ENCODE measurements at places on chromosomes 7 and 10.

- no peak for DNase-seq
These were observed 45.7 kb downstream of the LYZL2 start for GRCh38 chr10:30583778-30584415.

DNA sequence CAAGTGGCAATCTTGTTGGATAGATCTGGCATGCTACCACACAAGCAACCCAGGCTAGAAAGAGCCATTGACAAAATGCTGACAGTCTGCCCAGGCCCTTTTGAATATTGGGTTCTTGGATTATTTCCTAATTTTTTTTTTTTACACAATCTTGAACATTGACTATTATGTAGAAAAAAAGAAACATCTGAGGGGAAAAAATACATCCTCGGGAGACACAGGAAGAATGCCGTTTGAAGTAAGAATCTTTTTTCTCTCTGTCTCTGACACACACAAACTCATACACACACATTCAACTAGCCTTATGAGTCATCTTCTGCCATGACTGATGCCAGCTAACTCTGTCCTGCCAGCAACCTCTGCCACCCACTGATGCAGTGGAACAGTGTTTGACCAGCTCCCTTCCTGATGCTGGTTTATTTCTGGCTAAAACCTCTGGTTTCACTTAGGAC, 47.2 kb downstream of the SORBS1 start:
- DNase-seq = no peak

- no peak for DNase-seq
These were observed 650 bp upstream of the SORBS1 start for GRCh38 chr10:95561864-95562177.

- DNase-seq = no peak
These were observed 173.6 kb downstream of the PTPRN2 start for GRCh38 chr7:158414002-158414401.

- DNase-seq = no peak
These were observed 12.9 kb downstream of the TECTB start for GRCh38 chr10:112295853-112296830.

DNA sequence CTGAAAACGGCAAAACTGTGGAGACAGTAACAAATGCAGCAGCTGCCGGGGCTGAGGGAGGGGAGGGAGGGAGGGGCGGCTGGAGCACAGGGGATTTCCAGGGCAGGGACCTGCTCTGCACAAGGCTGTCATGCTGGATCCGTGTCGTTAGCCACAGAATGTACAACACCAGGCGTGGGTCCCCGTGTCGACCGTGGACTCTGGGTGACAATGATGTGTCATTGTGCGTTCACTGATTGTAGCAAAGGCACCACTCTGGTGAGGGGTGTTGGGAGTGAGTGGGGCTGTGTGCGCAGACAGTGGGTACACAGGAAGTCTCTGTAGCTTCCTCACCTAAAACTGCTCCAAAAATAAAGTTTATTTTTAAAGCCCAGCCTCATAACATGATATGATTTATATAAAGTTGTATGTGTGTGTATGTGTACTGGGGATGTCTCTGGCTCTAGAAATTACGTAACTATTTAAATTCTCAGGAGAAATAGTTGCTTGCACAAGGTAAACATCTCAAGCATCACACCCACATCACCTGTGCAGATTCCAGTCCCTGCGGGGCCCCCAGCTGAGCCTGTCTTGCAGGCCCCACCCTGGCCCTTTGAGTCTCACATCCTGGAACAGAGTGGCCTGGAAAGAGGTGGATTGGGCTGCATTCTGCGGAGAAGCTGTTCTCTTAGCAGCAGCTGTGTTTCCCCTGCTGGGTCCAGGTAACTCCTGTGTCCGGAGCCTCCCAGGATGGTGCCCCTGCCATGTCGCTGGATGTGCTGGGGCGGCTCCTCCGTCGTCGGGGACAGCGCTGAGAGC, 135.7 kb downstream of the DYNC2I1 start:
- DNase-seq = no peak

DNA sequence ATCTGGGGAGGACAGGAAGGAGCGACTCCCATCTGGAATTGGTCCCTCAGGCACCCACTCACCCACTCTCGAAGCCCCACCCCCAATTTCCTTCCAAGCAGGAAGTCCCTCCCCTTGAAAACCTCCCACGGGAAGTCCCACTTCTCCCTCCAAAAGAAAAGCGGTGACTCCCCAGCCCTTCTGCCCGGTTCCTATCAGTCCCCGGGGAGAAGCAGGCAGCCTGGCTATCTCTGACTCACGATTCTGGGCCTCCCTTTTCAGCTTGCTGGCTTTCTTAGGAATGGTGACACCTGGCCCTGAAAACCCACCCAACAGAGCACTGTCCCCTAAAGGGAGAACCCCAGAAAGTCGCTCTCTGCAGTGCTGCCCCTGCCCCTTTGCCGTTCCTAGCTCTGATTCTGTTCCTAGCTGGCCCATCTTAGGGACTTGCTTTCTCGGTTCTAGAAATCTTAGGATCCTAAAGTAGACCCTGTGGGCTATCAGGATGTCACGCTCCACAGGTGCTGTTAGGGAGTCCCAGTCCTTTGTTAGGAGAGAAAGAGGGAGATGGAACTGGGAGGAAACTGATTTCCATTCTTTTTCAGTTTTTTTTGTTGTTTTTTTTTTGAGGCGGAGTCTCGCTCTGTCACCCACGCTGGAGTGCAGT, 6.0 kb downstream of the TSC22D4 start:
- no peak for DNase-seq

DNA sequence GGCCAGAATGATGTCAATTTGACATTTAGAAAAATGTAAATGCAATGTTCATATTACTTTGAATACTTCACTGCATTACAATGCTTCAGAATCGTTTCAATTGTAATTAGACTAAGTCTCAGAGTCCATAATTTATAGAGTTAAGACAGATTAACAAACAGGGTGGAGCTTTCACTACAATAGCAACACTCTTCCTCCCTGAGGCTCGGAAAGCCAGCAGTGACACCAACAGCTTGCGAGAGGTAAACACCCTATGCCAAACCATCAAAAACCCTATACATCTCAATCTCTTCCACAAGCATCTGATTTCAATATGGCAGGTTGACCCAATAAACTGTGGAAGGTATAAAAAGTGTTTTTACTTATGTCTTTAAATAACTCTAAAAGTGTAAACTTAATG, 72.2 kb downstream of the DOCK4 start:
- DNase-seq = no peak

DNA sequence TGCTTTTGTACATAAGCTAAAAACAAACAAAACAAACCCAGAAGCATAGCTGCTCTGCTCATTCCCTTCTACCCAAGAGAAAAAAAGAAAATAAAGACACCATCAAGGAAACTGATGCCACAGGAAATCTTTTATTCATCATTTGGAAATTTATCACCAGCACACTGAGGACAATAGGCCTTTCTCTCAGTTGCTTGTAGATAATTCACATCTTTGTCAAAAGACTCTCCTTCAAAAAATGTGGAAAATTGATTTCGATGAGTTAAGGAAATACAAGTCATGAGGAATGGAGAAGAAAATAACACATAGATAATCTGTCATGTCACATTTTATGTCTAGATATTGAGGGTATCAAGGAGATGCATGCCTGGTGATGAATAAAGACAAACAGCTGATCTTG, 53.5 kb downstream of the ZNF37A start:
- no peak for DNase-seq
